Stomach (tissue), 19 donors: ENCODE measurements at places on chromosomes 2 and 18.
A peak's percentile ranks its signal among the peaks of the same experiment; 100 is the strongest.

DNA sequence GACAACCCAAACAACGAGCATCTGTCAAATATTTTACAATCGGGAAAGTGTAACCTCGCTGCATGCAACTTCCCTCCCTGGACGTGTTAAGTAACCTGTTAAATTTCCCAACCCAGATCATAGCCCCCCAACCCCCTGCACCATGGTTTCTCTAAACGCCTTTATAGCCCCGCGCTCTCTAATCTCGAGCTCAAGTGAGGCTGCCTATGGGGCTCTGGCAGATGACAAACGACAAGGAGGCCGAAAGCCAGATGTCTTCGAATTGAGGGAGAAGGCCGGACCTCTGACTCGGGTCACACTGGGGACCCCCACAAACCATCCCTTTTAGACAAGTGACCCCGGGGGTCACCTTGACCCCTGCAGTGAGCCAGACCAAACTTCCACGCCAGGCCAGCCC is 526 bp downstream of the COX7A2L start:
- H3K4me3 ChIP-seq = peak overlapping the region; percentile 91
- no peak for DNase-seq
- H3K27ac ChIP-seq = peak overlapping the region; percentile 96
- no peaks in the 10 kb centered on the region for H3K36me3 ChIP-seq

DNA sequence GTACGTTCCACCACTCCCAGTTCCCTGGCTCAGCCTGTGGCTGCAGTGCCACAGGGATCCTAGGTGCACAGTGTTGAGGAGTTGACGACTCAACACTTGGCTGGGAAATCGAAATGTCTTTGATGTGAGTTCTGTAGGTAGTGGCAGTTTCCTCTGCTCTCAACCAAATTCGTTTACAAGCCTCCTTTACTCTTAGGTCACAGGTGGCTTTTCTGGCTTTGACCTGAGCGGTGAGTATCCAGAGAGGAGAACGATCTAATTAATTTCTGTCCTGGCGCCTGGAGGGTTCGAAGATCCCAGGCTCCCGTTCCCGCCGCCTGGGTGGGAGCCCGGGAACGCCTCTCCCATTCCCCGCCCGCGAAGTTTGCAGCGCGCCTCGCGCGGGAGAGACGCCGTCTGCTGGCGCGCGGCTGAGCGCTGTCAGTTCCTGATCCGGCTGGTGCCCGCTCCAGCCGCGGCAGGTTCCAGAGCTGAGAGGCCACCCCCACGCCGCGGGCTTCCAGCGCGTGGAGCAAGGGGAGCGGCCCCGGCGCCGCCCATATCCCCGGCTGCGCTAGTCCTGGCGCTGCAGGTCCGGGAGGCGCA is at the start of gene LAMA3:
LAMA3 (plus strand) TSS at position 423 of the 585 bp plus-strand sequence. CDS start 231 bp downstream, outside the sequence.
- H3K27me3 ChIP-seq = peaks cover 31% of the 10 kb centered on the region
- H3K4me1 ChIP-seq = peaks cover 41% of the 10 kb centered on the region
- no peaks in the 10 kb centered on the region for H3K36me3 ChIP-seq

- H3K27me3 ChIP-seq = no peaks in the 10 kb centered on the region
- no peaks in the 10 kb centered on the region for H3K36me3 ChIP-seq
- peaks cover 14% of the 10 kb centered on the region for H3K4me1 ChIP-seq
Observed at GRCh38 chr18:9069601-9070000, 32.9 kb upstream of the NDUFV2 start.

DNA sequence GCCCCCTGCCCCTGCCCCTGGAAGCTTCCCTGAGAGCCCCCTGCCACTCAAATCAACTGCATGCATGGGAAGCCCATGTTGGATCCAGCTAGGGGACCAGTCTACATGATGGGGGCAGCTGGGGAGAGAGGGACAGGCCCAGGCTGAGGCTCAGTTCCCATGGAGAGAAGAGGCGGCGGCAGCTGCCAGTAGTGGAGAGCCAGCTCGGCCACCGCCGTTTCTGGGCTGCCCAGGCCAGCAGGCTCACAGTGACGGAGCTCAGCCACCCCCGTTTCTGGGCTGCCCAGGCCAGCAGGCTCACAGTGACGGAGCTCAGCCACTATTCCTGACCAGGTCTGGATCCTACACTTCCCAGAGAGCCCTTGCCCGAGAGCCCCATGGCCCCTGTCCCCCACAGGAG is 3.6 kb downstream of the MAB21L4 start:
- DNase-seq = no peak
- H3K4me1 ChIP-seq = no peaks in the 10 kb centered on the region
- peaks cover 11% of the 10 kb centered on the region for H3K27me3 ChIP-seq
- H3K4me3 ChIP-seq = no peak overlapping the region
